IMR-90 (cell line): ENCODE measurements at places on chromosomes 11 and 22. TPM values are rescaled to one million over a fixed set of nuclear protein-coding genes. Genes with fewer than 3 reads are reported as not detected.
A peak's percentile ranks its signal among the peaks of the same experiment; 100 is the strongest.

DNA sequence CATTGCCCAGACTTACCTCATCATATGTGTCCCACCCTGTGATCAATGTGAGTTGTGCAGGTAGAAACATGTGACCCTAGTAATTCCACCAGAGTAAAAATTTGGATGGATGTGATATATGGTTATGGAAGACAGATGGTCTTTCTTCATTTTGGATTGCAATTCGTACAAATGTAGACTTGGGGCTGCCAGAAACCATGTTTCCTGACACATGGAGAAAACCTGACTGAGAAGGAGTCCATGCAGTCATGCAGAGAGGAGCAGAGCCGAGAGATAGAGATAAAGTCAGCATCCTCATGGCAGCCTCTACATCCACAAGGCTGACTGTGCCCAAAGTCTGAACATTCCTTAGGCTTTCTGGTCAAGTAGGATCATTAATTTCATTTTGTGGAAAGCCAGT lies 678.1 kb upstream of the KIRREL3 start:
- DNase-seq, result no peak

DNA sequence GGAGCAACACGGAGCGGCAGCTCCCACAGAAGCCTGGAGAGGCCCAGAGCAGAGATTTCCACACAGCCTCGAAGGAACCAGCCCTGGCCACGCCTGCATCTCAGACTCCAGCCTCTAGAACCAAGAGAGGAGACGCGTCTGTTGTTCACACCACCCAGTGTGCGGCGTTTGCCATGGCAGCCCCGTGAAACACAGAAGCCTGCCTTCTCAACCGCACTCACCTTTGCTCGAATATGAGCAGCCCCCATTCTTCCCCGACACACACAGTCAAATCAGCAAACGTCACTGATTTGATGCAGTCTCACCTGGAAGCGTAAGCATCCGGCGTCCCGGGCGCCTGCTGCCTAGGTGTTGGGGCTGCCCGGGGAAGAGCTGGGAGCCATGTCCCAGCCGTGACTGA lies 14.2 kb upstream of the TALDO1 start:
- no peak for DNase-seq

PDE3B gene
- 0.21 and 0.22 TPM in 2 replicates for polyA plus RNA-seq

RHOD gene
- polyA plus RNA-seq, result 10.9 and 13.4 TPM in 2 replicates

- DNase-seq, result no peak
These were observed 109.8 kb upstream of the SYT13 start for GRCh38 chr11:45395947-45396346.

NTM gene
- 25.5 and 29.5 TPM in 2 replicates for polyA plus RNA-seq

DNA sequence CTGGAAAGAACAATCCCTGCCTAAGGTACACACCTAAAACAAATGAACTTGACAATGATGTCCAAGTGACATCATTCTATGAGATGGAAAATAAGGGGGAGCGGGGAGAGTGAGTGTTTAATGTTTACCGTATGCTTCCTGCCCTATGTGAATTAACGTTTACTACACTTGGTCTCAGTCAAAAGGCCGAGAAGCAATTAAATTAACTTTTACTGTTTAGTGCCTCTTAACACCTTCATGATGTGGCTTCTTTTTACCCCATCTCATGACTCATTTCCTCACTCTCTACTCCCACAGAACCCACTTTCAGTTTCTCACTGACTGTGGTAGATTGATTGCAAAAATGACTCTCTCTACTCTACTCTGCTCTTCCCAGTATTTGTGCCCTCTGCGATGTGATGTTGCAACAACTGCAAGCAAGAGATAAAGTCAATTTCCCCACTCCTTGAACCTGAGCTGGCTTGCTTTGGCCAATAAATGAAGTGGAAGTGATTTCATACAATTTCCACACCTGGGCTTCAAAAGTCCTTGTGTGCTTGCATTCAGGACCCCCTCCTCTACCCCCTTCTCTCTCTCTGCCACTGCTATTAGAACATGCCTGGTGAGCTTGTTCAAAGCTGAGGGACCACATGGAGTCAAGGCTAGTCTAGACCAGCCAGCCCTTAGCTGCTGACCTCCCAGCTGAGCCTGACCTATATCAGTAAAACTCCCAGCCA lies 11.6 kb upstream of the ALKBH3 start:
- peak; percentile 80 for DNase-seq

CSTF3 gene
- 18.0 and 23.4 TPM in 2 replicates for polyA plus RNA-seq

- peak; percentile 41 for DNase-seq
These were observed 19.3 kb downstream of the GTPBP1 start for GRCh38 chr22:38724926-38725571.

- no peak for DNase-seq
These were observed 1002.7 kb downstream of the BRD1 start for GRCh38 chr22:48824712-48825651.

DNA sequence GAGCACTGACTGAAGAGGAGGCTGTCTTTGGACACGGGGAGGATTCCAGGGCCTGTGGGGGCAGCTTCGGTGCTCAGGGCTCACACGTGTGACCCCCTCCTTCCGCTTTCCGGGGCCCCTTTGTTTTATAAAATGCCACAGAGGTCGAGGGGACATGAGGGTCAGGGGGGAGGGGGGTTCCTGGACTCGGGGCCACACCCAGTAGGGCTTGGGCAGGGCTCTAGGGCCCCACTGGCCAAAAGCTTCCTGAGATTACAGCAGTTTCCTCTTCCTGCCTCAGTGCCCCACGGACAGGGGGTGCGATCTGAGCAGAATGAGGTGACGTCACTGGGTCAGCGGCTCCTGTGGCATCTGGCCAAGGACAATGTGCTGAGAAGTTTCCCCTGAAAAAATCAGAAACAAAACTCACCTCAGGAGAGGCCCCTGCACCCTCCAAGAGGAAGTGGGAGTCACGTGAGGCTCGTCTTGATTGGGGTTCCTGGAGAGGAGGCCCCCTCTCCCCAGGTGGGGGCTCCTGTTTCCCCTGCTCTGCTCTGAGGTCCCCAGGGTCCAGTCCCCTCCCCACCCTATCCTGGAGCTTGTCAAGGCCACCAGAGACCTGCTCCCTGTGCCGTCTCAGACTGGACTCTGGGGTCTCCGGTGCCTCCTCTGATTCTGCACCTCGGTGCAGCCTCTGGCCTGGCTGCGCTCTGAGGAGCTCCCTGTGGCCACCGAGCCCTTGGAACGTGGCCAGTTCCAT lies 6.4 kb upstream of the IFITM3 start:
- DNase-seq, result peak; percentile 42

- no peak for DNase-seq
These were observed 11.6 kb downstream of the ARRB1 start for GRCh38 chr11:75339685-75340409.

- DNase-seq, result no peak
These were observed 428.4 kb downstream of the MN1 start for GRCh38 chr22:27372969-27373670.

RNF169 gene
- 3.0 and 3.6 TPM in 2 replicates for polyA plus RNA-seq

- peak; percentile 27 for DNase-seq
These were observed 1.1 kb upstream of the GAB2 start for GRCh38 chr11:78418584-78419211.

MDK gene
- polyA plus RNA-seq, result 377 and 389 TPM in 2 replicates

GRCh38 chr22:29062286-29062821 lies 723 bp upstream of the C22orf31 start:
- DNase-seq, result no peak

DNA sequence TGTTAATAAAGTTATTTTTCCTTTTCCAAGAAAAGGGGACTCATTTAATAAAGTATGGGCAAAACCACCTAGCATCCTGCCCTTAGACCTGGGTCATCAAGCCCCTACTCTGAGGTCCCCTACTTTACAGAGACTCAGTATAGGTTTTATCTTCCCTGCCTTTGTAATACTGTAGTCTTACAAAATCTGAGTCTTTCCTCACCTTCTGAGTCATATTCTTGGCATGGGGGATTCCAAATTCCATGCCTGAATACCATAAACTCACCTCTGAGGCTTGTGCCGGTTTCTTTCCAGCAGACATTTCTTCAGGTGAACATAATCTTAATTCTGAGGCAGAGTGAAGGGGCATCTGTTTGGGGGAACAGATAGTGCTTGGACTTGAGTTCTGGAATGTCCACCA lies 282.5 kb downstream of the KCNA4 start:
- DNase-seq, result no peak

CSRP3 gene
- polyA plus RNA-seq, result not detected in 2 replicates

GRCh38 chr22:25110846-25111578 lies 88.6 kb upstream of the CRYBB3 start:
- DNase-seq, result peak; percentile 67

TUBA8 gene
- 2.2 and 2.8 TPM in 2 replicates for polyA plus RNA-seq

RGL4 gene
- not detected in 2 replicates for polyA plus RNA-seq

DNA sequence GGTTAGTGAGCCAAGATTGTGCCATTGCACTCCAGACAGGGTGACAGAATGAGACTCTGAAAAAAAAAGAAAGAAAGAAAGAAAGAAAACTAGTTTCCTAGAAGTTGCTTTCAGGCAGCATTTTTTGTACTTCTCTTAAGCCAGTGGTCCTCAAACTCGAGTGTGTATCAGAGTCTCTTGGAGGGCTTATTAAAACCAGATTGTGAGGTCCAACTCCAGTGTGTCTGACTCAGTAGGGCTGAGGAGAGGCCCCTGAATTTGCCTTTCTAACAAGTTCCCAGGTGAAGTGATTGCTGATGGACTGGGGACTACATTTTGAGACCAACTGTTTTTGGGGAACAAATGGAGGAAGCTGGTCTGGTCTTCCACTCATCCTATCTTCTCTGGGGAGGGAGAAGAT lies 57.5 kb upstream of the VSTM5 start:
- no peak for DNase-seq

DNA sequence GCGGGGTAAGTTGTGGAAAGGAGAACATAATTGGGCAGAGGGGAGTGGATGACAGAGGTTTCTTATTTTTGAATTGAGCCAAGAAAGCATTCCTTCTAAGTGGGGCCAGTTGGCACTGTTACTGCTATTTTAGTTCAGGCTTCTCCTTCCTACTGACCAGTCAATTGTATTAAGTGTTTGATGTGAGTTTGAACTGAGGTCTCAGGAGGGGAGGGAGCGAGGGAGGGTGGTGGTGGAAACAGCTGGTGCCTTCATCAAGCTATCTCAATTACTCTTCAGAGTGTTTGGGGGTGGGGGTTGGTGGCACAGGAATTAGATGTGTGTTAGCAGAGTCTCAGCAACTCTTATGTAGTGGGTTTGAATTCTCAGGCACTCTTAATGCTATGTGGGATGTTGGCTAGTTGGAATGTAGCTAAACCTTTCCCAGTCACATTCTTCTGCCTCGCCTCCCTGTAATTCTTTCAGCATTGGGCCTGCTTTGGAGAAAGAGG lies 14.5 kb downstream of the CTNND1 start:
- DNase-seq, result peak; percentile 63

ISX gene
- not detected in 2 replicates for polyA plus RNA-seq

- no peak for DNase-seq
These were observed 102.9 kb upstream of the PAX6 start for GRCh38 chr11:31913985-31914384.

- no peak for DNase-seq
These were observed 271.6 kb upstream of the CADM1 start for GRCh38 chr11:115775846-115776245.

GRCh38 chr22:35918456-35918855 lies 110.2 kb downstream of the RBFOX2 start:
- no peak for DNase-seq

CRYBA4 gene
- polyA plus RNA-seq, result not detected in 2 replicates

DNA sequence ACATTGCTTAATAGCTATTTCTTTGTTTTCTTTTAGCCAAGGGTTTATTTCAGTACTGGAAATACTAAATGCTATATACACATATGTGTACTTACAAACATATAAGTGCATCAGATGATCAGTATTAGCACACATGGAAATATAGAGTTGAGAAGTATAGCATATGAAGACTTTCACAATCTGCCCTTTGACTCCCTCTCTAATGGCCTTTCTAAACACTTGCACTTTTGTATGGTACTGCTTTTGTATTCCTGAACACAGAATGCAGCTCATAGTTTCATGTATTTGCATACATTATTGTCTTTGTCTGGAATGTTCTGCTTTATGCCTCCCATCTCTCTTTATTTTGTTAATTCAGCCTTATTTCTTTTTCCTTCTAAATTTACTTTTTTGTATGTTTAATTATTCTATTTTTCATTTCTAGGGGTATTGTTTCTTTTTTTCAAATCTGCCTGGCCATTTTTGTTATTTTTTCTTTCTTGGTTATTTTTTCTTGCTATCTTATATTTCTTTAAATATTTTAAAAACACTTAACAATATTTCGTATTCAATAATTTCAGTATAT lies 28.8 kb downstream of the ACER3 start:
- DNase-seq, result no peak

GRCh38 chr11:12142909-12143308 lies 32.5 kb downstream of the MICAL2 start:
- DNase-seq, result no peak

DNA sequence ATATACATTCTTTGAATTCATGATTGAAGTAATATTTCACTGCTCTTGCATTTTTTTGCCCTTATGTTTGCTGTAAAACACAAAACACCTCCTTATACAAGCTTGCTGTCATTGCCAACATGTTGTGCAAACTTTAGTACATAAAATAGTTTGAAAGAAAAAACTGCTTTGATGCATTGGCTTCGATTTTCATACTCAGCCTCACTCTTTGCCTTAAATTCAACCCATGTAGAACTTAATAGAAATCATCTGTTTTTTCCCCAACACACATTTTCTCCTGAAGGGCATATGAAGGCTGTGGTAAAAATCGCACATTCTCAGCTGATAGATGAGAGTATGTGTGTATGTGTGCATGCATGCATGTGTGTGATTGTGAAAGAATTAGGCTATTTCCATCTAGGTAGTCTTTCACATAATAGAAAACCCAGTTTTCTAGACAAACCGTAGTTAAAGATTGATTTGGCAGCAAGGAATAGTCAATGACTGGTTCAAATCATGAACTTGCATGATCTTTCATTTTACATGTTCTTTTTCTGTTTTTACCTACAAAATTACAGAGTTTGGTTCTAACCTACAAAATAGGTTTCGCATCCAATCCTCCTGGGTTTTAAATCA lies 72.8 kb upstream of the MTMR2 start:
- no peak for DNase-seq

- no peak for DNase-seq
These were observed 51.4 kb upstream of the CRTAM start for GRCh38 chr11:122786896-122787295.

DNA sequence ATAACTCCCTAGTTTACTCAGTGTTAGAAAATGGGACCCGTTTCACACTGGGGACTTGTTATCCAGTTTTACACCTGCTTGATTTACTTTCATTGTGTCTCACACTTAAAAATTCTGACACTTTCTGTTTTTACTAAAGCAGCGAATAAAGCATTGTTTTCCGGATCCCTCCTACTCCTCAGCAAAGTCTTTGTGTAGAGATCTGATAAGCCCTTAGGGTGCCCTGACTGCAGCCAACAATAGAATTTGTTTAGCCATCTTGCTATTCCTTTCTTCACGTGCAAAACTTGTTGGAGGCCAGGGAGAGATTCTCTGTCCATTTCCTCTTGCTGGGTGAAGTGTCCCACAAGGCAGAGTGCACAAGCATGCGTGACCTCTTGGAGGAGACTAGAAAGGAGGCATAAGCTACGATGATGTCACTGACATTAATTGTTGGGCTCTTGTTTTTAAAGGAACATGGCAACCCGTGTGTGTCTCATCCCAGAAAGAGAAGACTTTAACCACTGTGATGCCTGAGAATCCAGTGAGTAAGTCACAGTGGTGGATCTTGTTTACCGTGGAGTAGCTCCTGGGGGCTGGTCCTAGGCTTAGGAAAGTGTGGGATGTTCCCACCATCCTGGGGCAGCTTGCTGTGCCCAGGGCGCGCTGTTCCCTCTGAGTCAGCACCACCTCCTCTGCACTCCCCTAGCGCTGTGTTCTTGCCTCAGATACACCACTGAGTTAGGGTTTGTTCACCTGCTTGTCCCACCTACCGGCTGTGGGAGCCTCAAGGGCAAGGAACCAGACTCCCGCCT lies 27.7 kb downstream of the MICAL2 start:
- DNase-seq, result peak; percentile 98

GRCh38 chr11:31636983-31637382 lies 127.4 kb downstream of the ELP4 start:
- DNase-seq, result no peak
